ENCODE measurements at places on chromosomes 2 and 18. TPM values are rescaled to one million over a fixed set of nuclear protein-coding genes. Genes with fewer than 3 reads are reported as not detected.

UBE2E3 gene
- total RNA-seq, result 187 TPM

RNF152 gene
- total RNA-seq, result 0.95 TPM

SEH1L gene
- total RNA-seq, result 51.2 TPM

VWC2L gene
- not detected for total RNA-seq

MYO1B gene
- 4.1 TPM for total RNA-seq

CCDC85A gene
- total RNA-seq, result 14.0 TPM

TUBA3D gene
- total RNA-seq, result not detected

C2orf72 gene
- 2.6 TPM for total RNA-seq

HOXD4 gene
- total RNA-seq, result 3.9 TPM

RFX8 gene
- not detected for total RNA-seq

ATP9B gene
- total RNA-seq, result 7.2 TPM

DSG1 gene
- total RNA-seq, result not detected

CNDP1 gene
- not detected for total RNA-seq

AQP4 gene
- total RNA-seq, result not detected

EPG5 gene
- total RNA-seq, result 8.8 TPM

SCN1A gene
- not detected for total RNA-seq

DNA sequence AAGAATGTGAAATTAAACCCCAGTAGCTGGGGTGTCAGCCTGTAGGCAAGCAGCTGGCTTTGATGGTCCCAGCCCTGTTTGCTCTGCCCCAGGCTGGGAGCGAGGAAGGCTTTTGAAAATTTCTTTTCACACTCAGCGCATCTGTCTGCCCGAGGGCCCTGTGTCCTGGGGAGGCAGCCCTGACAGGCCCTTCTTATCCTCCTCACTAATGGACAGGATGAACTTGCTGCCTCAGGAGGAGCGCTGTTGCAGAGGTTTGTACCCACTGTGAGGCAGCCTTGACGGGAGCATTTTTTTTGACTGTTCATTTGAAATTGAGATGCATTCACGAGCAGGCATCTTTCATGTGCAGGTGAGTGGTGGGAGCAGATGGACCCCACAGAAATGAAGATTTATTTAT, 62.4 kb downstream of the SERPINB8 start:
- DNase-seq, result no peak

GRCh38 chr2:38634684-38635083, 31.2 kb upstream of the GALM start:
- no peak for DNase-seq

DNA sequence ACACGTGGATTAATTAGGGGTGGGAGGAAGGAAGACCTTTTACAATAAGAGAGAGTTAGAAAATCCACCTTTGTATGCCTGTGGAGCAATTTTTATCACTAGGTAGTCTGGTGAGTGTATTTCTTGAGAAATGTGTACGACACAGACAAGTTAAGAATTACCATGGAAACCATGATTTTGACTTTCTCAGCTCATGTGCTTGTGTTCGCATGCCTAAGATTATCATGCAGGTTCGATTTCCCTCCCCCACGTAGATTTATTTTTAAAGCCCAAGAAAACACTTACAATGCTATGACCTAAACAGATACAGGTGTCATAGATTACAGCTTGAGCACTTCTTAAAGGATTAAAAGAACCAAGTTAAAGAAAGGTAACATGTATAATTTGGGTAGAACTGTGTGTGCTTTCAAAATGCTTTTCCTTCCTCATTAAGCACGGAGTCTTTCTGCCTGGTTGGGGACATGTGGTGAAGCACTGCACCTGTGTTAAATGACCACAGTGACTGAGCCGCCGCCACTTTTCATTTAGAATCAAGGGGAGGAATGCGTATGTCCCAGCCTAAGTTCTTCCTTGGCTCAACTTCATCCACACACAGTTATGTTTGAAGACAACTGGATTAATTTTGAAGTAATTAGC, 16.6 kb downstream of the SERTAD2 start:
- no peak for DNase-seq

- no peak for DNase-seq
These were observed 106.4 kb downstream of the NDUFA10 start for GRCh38 chr2:239918749-239919148.

- no peak for DNase-seq
These were observed 8.7 kb downstream of the TMEM169 start for GRCh38 chr2:216090369-216090786.

DNA sequence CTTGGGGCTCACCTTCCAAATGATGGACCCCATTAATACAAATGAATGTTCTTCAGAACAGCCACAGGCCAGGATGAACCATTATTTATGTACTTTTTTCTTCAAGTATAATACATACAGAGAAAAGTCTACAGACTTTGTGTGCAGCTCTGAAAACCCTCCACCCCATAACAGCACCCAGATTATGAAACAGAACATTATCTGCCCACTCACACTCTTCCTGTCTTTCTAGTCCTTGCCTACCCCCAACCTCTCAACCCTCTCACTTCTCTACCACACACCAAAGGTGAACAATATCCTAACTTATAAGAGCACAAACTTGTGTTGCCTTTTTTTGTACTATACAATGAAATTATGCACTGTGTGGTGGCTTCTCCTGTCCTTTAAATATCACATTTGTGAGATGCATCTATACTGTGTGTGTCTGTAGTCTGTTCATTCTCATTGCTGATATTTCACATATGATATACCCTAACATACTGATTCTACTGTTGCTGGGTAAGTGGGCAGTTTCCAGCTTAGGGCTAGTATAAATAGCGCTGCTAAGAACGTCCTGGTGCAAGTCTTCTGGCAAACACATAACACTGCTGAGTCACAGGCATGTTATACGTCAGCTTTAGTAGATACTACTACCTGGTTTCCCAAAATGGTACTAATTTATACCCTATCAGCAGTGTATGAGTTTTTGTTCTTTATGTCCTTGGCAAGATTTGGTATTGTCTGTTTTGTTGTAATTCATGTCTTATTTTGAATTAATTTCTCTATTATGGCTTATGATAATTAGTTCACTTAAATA, 1.0 kb upstream of the NPHP1 start:
- no peak for DNase-seq

- peak; percentile 95 for DNase-seq
These were observed 146.5 kb upstream of the MMADHC start for GRCh38 chr2:149733936-149734685.

- no peak for DNase-seq
These were observed 1.5 kb downstream of the RHOB start for GRCh38 chr2:20448246-20448976.

GRCh38 chr2:121281107-121281506, 3.9 kb downstream of the TFCP2L1 start:
- no peak for DNase-seq

DNA sequence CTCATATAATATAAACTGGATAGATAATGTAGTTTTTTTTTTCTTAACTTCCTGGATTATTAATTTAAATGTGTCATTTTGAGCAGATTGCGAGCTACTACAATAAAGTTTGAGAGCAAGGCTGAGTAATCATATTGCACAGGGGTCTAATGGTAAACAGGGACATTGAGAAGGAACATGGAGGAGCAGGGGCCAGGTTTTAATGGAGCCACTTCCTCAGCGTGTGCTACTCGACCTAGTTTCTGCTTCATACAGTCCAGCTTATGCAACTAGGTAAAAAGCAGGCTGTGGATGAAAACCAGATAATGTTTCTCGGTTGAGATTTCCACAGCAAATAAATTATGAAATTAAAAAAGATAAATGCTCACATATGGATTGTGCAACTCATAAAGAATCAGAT, 1915.7 kb upstream of the CELF4 start:
- no peak for DNase-seq

DNA sequence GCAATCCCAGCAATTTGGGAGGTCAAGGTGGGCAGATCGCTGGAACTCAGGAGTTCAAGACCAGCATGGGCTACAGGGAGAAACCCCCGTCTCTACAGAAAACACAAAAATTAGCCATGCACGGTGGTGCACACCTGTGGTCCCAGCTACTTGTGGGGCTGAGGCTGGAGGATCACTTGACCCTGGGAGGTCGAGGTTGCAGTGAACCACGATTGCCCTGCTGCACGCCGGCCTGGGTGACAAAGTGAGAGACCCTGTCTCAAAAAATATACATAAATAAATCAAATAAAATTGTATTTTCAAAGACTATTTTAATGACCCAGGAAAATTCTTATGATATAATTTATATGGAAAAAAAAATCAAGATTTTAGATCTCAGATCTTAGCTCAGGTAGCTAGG, 191.5 kb downstream of the ZFP36L2 start:
- DNase-seq, result no peak

- DNase-seq, result no peak
These were observed 30.0 kb downstream of the CPS1 start for GRCh38 chr2:210586381-210586780.

DNA sequence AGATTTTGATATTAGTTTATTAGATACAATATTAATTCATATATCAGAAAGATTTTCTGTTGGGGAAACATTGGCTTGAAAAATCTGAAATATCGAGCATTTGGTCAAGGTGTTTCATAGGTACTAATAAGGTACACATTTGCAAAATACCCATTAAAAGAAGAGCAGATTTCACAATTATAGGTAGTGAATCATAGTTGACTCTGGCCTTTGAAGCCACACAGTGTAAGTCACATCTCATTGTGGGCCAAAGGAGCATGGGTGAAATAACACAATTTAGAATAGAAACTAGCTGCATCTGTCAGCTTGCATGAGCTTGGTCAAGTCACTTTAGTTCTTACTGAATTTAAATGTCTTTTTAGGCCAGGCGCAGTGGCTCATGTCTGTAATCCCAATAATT, 4.9 kb downstream of the KDM3A start:
- DNase-seq, result no peak

DNA sequence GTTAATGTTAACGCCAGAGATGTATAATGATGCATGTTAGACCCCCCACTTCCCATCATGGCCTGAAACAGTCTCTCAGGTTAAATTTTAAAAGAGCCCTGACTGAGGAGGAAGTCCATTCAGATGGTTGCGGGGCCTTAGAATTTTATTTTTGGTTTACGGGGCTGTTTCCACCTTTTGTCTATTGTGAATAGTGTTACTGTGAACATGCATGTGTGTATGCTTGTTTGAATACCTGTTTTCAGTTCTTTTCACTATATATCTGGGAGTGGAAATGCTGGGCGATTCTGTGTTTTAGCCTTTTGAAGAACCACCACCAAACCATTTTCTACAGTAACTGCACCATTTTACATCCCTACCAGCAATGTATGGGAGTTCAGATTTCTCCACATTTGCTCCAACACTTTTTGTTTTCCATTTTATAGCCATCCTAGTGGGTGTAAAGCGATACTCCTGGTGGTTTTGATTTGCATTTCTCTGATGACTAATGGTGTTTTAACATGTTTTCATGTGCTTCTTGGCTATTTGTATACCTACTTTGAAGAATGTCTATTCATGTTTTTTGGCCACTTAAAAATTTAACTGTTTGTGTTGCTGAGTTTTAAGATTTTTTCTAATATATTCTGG, 133.0 kb downstream of the MYO3B start:
- no peak for DNase-seq

DNA sequence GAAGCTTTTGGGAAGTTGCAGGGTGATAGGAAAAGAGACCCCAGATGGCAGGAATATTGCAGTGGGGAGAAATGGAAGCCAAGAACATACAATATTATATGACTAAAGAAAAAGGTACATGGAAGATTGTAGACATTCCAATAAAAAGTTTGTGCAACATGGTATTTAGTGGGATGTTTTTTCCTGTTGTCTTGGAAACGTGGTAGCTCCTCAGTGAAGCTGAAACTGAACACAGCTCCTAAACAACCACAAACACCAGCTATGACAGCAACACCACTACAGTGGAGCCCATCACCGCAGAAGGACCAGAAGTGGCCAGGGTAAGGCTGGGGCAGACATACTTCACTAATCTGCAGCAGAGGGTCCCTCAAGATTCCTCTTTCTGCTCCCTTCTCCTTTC, 246.8 kb downstream of the CDH20 start:
- no peak for DNase-seq

GRCh38 chr2:133287709-133288108, 280.6 kb downstream of the NCKAP5 start:
- DNase-seq, result no peak

GRCh38 chr18:41936471-41937134, 18.4 kb upstream of the PIK3C3 start:
- DNase-seq, result peak; percentile 20

- peak; percentile 67 for DNase-seq
These were observed 130.9 kb downstream of the ANTXR1 start for GRCh38 chr2:69143748-69144360.

- DNase-seq, result no peak
These were observed 2.5 kb upstream of the SP100 start for GRCh38 chr2:230413479-230413878.

GRCh38 chr2:55718165-55719008, 24.7 kb upstream of the PNPT1 start:
- DNase-seq, result peak; percentile 72

GRCh38 chr18:53152476-53152875, 812.5 kb downstream of the DCC start:
- no peak for DNase-seq

- no peak for DNase-seq
These were observed 49.0 kb upstream of the DSG1 start for GRCh38 chr18:31268985-31269406.
